Mesothelial cell of epicardium (in vitro differentiated cells): ENCODE measurements at places on chromosomes 3 and 15.
A peak's percentile ranks its signal among the peaks of the same experiment; 100 is the strongest.

DNA sequence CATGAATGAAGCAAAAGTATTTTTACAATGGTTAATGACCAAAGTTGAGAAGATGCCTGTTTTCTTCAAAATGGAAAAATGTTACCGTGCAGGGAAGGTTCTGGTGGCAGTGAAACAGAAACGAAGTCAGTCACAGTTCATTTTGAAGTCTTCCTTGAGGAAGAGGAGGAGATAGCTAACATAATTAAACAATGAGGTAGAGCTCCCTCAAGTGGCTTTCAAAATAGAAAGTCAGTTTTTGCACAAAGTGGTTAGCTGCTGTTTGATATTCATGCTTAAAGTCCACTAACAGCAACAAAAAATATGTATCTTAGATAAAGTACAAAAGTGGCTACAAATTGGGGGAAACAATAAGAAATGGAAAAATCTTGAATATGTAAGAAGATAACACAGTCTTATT, 87.3 kb downstream of the TFG start:
- H3K27ac ChIP-seq: no peak overlapping the region
- H3K4me3 ChIP-seq: no peak overlapping the region
- peaks cover 16% of the 10 kb centered on the region for H3K27me3 ChIP-seq
- no peak for DNase-seq

DNA sequence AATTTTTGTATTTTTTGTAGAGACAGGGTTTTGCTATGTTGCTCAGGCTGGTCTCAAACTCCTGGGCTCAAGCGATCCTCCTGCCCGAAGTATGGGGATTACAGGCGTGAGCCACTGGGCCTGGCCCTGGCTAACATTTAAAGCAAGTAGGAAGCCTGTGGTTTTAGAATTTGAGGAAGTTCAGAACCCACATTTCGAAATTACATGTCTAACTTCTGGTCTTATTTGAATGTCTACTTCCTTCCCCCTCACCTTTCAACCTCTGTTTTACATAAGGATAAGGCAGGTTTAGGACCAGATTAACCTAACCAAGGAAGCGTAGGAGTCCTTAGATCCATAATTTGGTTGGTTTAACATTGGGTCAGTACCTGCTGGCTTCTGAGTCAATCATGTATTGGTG, 120.5 kb upstream of the PROK2 start:
- H3K4me3 ChIP-seq: no peak overlapping the region
- H3K36me3 ChIP-seq: no peaks in the 10 kb centered on the region
- H3K27me3 ChIP-seq: peaks cover 5% of the 10 kb centered on the region
- no peak for DNase-seq
- no peak overlapping the region for H3K27ac ChIP-seq

DNA sequence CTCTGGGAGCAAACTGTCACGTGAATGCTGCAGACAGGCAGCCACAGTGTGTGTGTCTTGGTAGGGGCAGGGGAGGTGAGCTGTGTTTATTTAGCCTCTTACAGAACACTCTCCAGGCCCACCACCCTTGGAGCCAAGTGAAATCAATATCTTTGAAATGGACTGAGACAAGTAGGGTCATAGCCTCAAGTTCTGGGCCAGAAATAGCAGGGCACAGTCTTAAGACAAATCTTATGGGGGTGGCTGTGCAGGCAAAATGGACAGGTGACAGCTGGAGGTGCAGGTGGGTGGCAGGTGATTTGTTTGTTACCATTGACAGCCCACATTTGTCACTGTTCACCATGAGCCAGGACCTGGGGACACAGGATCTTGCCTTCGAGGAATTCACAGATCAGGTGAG, 93.6 kb upstream of the NMNAT3 start:
- no peak overlapping the region for H3K27ac ChIP-seq
- H3K4me3 ChIP-seq: no peak overlapping the region
- no peak for DNase-seq
- no peaks in the 10 kb centered on the region for H3K27me3 ChIP-seq

DNA sequence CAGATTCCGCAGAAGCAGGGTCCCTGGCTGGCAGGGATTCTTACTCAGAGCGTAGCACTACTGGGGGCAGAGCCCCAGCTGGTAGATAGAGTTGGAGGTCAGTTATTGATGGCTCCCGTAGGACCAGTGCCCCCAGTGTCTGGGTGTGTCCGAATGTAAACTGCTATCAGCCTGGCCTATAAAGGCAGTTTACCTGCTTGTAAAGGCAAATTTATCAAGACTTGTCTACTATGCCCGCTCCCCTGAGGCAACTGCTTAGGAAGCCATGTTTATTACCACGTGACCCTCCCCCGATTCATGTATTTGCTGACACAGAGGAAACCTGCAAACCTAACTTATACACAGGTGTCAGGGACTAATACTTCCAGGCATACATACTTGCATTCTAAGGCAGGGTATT, 607 bp upstream of the PPP1R14D start:
- H3K4me3 ChIP-seq: no peak overlapping the region
- no peak for DNase-seq
- no peak overlapping the region for H3K27ac ChIP-seq
- peaks cover 8% of the 10 kb centered on the region for H3K36me3 ChIP-seq
- no peaks in the 10 kb centered on the region for H3K27me3 ChIP-seq

DNA sequence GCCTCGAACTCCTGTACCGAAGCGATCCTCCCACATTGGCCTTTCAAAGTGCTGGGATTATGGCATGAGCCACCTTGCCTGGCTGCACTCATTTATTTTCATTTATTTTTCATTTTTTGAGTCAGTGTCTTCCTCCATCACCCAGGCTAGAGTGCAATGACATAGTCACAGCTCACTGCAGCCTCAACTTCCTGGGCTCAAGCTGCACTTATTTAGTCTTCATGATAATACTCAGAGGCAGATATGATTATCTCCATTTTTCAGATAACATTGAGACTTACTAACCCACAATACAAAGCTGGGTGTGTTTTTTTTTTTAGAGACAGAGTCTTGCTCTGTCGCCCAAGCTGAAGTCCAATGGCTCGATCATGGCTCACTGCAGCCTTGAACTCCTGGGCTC, 10.0 kb downstream of the PRKCI start:
- no peak for DNase-seq
- H3K27me3 ChIP-seq: no peaks in the 10 kb centered on the region
- H3K4me3 ChIP-seq: no peak overlapping the region
- H3K36me3 ChIP-seq: peaks cover 13% of the 10 kb centered on the region
- peak overlapping the region; percentile 67 for H3K27ac ChIP-seq
- peaks cover 16% of the 10 kb centered on the region for H3K4me1 ChIP-seq

DNA sequence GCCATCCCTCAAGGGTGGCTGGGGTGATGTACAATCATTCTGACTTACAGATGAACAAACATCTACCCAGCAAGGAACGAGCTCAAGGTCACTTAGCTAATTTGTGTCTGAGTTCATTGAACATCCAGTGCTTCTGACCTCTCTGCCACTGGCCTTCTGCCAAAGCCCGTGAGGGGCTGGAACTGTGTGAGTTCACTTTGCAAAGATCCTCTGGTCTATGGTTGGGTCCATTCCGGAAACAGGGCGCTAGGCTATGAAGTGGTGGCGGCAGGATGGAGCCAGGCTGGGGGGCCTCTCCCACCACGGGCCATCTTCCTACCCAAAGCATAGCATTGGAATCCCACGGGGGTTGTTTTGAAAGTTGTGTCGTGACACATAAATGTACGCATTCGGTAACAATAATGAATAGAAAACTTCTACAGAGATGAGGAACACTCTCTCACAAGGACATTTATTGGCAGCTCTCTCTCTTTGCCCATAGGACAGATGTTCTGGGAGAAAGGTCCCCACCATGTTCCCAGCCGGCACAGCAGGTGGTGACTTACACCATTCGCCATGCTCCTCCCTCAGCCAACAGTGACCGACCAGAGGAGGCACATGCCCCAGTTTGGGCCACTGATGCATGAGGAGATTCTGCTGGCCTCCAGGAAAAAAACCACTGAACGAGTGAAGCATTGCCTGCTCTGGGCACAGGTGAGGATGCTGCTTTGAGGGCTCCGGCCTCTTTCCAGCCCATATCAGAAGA, 214.7 kb upstream of the CHRNA7 start:
- peaks cover 4% of the 10 kb centered on the region for H3K27me3 ChIP-seq
- no peaks in the 10 kb centered on the region for H3K36me3 ChIP-seq
- H3K4me1 ChIP-seq: no peaks in the 10 kb centered on the region
- H3K4me3 ChIP-seq: no peak overlapping the region
- H3K27ac ChIP-seq: no peak overlapping the region
- DNase-seq: no peak

GRCh38 chr3:180264479-180264878, 227.7 kb upstream of the PEX5L start:
- DNase-seq: no peak
- no peak overlapping the region for H3K27ac ChIP-seq
- H3K27me3 ChIP-seq: no peaks in the 10 kb centered on the region
- H3K4me1 ChIP-seq: no peaks in the 10 kb centered on the region
- no peaks in the 10 kb centered on the region for H3K36me3 ChIP-seq
- no peak overlapping the region for H3K4me3 ChIP-seq

DNA sequence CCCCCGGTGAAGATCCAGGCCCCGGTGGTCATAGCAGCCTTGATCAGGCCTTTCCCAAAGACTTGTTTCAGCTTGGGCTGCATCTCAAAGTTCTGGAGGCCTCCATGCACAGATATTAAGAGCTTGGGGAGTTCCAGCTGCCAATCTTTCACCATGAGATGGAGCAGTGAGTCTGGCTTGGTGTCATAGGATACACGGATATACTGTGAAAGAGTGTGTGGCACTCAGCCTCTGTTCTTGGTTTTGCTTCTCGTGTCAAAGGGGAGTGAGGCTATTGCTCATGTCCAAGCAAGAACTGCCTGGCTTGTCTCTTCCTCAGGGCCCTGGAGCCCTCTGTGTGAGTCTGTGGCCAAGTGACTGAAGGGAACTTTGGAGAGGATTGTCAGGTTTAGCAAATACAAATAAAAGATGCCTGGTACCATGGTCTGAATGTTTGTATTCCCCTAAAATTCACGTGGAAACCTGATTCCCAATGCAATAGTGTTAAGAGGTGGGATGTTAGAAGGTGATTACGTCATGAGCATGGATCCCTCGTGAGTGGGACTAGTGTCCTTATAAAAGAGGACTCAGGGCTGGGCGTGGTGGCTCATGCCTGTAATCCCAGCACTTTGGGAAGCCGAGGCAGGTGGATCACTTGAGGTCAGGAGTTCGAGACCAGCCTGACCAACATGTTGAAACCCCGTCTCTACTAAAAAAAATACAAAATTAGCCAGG, 33.5 kb downstream of the TRPM1 start:
- no peaks in the 10 kb centered on the region for H3K27me3 ChIP-seq
- H3K36me3 ChIP-seq: no peaks in the 10 kb centered on the region
- no peak overlapping the region for H3K4me3 ChIP-seq
- no peak for DNase-seq
- H3K4me1 ChIP-seq: peaks cover 3% of the 10 kb centered on the region

DNA sequence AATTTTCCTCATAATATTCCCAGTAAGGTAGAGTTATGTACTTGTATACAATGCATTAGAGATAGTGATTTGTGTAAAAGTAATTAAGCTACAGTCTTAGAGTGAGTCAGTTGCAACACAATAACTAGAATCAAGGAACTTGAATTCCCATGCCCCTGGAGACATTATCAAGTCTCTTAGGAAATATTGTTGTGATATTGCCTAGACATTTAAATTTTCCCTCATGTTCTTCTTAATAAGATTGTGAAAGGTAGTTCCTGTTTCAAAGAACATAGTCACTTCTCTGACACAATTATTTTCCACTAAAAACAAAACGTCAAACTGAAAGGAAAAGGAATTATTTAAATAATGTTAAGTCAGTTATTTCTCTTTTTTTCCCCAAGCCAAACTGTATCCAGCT, 13.0 kb upstream of the ATP1B3 start:
- H3K36me3 ChIP-seq: no peaks in the 10 kb centered on the region
- DNase-seq: no peak
- H3K27ac ChIP-seq: no peak overlapping the region
- H3K4me3 ChIP-seq: no peak overlapping the region

DNA sequence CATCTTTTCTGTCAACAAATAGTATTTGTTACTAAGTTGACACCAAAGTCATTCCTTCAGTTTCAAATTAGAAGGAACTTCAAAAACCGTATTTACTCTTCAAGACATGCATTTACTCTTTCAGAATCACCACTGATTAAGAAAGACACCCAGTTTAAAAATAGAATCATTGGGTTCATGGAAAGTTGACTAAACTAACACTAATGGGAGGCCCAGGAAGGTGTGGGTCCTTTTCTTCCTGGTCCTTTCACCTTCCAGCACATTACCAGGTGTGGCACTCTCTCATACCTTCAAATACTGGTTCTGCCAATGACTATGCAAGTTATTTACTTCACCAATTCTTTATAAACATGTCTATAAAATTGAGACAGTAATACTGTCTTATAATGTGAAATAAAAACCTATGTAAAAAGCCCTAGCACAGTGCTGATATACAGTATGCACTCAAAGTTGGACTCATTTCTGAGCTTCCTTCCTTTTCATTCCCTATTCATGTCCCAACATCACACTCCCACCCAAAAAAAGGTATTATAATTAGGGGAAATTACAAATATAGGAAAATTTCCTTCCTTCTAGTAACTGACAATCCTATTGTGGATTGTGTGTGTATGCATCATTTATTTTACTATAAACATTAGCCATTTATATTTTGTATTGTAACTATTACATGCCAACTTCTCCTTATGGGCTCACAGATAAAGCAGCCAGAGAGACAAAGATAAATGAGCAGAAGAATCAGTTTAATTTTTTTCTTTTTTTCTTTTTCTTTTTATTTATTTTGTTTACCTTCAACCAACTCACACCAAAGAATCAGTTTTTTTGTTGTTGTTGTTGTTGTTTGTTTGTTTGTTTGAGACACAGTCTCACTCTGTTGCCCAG, 48.9 kb downstream of the LRRFIP2 start:
- peaks cover 7% of the 10 kb centered on the region for H3K36me3 ChIP-seq
- H3K27me3 ChIP-seq: no peaks in the 10 kb centered on the region
- H3K4me3 ChIP-seq: no peak overlapping the region
- H3K27ac ChIP-seq: peak overlapping the region; percentile 41
- no peak for DNase-seq

DNA sequence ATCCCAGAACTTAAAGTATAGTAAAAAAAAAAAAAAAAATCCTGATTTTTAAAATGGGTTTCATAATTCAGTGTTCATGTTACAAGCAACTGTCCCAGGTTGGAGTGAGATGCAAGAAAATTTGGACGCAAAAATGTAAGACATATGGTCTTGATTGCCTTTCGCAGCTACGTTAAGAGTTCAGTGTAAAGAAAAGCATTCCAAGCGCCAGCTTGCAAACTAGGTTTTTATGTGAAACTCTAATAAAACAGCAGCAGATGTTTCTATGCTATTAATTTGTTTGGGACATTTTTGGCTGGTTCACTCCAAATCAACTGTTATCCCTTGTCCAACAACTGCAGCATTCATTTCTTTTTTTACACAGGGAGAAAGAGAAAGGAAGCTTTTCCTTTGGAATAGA, 957.8 kb downstream of the ROBO1 start:
- no peak overlapping the region for H3K27ac ChIP-seq
- H3K36me3 ChIP-seq: peaks cover 5% of the 10 kb centered on the region
- H3K4me3 ChIP-seq: no peak overlapping the region
- no peak for DNase-seq

GRCh38 chr3:169945313-169945712, 21.3 kb upstream of the SEC62 start:
- no peaks in the 10 kb centered on the region for H3K36me3 ChIP-seq
- peaks cover 9% of the 10 kb centered on the region for H3K4me1 ChIP-seq
- no peak overlapping the region for H3K27ac ChIP-seq
- DNase-seq: no peak
- H3K4me3 ChIP-seq: no peak overlapping the region

GRCh38 chr15:84658788-84659411, 901 bp upstream of the NMB start:
- H3K27me3 ChIP-seq: peaks cover 5% of the 10 kb centered on the region
- DNase-seq: no peak
- peak overlapping the region; percentile 65 for H3K4me3 ChIP-seq
- H3K36me3 ChIP-seq: no peaks in the 10 kb centered on the region
- H3K27ac ChIP-seq: peak overlapping the region; percentile 73
